Metanephros (tissue), 2 donors: ENCODE measurements at places on chromosomes 7 and 10. TPM values are rescaled to one million over a fixed set of nuclear protein-coding genes. Genes with fewer than 3 reads are reported as not detected.

PTPRE gene
- total RNA-seq: 17.3 TPM

SORCS1 gene
- 14.5 TPM for total RNA-seq

HTR7 gene
- 1.4 TPM for total RNA-seq

ADCY1 gene
- 4.3 TPM for total RNA-seq

RASSF4 gene
- 24.1 TPM for total RNA-seq
